ENCODE measurements at places on chromosomes 6 and 20.

GRCh38 chr20:35341366-35342028, 49.3 kb upstream of the FAM83C start:
- DNase-seq: no peak

DNA sequence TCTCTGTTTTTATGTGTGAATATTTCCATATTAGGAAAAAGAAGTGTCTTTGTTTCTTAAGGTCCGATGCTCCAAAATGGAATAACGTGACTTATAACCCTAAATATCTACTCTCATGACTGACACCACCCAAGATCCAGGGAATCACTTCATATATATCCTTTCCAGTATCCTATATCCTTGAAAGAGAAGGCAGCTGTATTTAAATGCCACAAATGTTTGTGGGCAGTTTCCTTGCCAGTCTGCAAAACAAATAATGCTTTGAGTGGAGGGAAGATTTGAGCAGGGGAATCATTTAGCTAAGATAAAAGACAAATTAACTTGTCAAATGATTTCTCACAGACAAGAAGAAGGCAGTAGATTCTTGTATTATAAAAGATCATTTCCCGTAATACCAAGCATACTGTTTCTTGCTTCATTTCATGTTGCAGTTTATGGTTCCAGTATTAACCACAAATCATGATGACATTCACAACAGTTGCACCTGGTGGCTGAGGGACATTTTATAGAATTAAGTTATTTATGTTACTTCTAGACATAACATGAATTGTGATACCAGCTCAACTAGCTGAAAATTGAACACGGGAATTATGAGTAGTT, 30.0 kb upstream of the FABP7 start:
- DNase-seq: no peak

DNA sequence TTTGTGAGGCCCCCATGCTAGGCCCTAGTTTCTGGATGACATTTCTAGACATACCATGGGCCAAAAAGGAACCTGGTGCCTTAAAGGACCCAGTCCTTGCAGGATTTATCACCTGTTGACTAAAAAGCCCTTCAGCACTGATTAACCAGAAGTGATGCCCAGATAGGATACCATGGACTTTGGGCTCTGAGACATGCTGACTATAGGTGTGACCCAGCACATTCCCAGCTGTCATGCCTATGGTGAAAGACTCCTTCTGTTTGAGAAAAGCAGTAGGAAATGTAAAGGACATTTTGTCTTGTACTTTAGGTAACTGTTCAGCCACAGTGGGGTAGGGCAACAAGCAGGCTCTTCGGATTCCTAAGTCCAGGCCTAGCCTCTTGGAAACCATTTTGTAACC, 724.2 kb downstream of the CD109 start:
- DNase-seq: no peak

DNA sequence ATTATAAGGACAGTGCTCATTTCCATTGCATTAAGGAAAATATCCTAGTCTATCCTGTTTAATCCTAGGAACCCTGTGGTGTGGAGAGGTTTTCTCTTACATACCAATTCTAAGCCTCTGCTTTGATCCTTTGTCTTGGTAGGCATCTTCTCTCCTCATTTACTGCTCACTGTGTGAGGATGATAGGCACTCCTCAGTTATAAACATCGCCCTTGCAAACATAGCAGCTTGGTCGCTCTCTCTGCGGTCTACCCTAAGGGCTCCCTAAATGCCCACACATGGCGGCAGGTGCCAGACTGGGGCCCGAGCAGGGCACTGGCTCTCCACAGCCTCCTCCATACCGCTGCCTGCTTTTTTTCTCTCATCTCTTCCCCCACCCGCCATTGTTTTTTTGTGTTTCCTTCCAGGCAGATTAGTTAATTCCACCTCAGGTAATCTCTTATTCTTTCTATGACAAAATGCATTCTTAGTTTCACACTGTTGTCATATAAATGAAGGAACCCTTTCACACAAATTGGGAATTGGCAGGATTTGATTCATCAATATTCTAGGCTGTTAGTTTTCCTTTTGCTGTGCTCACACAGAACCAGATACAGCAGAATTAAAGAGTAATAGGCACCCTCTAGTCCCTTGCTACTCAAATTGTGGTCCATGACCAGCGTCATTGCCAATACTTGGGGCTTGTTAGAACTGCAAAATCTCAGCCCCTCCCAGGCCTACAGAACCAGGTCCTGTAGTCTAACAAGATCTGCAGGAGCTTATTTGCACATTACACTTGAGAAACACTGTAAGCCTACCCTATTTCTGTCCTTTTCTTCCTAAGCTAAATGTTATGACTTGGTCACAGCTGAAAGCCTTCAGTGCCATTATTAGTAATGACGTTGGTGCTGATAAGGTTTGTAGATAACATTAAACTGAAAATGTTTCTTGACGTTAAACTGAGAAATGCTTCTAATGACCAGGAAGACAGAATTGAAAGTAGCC, 36.3 kb downstream of the CARMIL1 start:
- no peak for DNase-seq

DNA sequence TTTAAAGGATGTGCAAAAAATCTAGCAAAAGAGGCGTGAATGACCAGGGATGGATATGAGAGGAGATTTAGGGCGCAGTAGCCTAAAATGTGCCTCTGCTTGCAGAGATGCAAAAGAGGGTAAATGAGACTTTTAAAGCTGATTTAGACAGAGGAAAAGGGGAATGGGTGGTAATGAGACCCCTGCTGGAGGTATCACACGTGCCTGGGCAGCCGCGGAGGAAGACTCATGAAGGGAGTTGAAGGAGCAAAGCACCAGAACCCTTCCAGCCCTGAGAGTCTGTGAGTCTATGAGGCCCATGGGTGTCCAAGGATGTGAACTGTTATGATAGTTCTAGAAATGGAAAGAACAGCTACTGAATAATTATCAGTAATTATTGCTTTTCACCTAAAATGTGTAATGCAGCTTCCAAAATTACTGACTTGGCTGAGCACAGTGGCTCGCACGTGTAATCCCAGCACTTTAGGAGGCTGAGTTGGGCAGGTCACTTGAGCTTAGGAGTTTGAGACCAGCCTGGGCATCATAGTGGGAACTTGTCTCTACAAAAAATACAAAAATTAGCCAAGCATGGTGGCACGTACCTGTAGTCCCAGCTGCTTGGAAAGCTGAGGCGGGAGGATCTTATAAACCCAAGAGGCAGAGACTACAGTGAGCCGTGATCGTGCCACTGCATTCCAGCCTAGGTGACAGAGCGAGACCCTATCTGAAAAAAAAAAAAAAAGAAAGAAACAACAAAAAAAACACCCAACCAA, 38.2 kb upstream of the TIAM2 start:
- no peak for DNase-seq

DNA sequence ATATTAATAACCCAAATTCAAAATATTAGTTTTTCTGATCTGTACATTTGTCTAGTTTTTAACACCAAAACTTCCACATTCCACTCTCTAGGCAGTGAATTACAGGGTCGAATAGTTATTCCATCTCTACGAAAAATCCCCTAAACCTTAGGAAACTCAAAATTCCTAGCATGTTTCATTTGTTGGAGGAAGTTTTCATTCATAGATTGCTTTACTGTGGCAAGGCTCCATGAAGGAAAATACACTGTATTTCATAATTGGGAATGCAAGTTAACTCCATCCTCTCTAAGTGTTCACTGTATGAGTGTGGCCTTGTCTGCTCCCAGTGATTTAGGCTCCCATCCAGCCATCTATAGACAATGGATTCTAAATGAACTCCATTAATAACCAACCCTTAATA, 296.1 kb downstream of the TENT5A start:
- no peak for DNase-seq

DNA sequence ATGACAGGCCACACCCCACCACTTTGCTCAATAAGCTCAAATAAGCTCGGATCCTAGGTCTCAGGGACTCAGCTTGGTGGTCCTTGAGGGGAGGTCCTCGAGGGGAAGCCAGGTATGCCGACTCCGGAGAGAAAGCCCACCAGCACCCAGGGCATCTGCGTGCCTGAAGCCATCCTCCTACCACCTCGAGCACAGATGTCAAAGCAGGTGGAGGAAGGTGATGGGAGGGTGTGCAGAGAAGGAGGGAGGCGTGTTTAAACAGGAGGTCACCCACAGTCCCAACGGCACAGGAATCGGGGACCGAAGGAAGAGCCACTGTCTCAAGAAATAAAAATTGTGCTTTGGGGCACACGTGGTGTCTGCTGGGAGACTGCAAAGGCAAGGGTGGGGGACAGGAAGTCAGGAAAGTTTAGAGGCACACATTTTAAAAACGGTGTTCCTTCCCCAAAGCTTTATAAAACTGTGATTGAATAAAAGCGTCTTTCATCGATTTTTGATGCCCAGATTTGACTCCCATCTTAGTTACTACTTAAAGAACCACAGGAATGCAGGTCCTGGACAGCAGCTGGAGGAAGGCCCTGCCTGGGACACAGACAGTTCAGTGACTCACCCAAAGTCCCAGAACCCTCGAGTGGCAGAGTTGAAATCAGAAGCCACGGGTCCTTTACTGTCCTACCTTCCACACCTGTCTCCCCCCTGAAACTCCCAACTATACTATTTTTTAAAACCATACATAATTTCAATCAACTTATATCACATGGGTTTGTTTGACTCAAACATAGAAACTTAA, 221.0 kb upstream of the PDE10A start:
- DNase-seq: no peak

DNA sequence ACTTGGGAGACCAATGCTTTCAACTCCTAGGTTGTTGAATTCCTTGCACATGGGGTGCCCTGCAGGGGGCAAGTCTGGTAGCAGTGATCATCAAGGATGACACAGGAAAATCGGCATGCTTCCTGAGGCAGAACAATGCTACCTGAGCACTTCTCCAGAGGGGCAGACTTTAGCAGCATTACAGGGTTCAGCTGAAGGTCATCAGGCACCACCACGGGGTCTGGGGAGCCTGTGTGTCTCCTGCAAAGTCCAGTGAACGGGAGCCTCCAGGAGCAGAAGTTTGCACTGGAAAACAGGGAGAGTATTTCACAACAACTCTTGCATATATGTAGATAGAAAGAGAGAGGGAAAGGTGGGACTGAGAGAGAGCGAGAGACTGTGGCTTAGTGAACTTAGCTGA, 10.2 kb downstream of the VSX1 start:
- no peak for DNase-seq

DNA sequence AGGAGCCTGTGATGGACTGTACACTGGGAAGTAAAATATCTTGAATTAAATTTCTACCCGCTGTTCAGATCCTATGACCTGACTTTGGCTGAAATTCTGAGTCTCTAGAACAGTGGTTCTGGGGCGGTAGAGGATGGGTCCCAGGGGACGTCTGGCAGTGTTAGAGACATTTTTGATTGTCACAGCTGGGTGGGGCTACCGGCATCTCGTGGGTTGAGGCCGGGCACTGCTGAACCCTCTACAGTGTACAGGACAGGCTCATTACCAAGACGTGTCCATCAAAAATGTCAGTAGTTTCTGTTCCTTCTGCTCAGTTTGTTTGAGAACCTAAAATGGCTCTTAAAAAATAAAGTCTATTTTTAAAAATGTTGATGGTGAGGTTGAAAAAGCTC, 11.5 kb upstream of the RPS6KA2 start:
- DNase-seq: no peak

All from T-helper 22 cell (primary cell).